GM23338 (cell line): ENCODE measurements at places on chromosomes 6 and 20.

DNA sequence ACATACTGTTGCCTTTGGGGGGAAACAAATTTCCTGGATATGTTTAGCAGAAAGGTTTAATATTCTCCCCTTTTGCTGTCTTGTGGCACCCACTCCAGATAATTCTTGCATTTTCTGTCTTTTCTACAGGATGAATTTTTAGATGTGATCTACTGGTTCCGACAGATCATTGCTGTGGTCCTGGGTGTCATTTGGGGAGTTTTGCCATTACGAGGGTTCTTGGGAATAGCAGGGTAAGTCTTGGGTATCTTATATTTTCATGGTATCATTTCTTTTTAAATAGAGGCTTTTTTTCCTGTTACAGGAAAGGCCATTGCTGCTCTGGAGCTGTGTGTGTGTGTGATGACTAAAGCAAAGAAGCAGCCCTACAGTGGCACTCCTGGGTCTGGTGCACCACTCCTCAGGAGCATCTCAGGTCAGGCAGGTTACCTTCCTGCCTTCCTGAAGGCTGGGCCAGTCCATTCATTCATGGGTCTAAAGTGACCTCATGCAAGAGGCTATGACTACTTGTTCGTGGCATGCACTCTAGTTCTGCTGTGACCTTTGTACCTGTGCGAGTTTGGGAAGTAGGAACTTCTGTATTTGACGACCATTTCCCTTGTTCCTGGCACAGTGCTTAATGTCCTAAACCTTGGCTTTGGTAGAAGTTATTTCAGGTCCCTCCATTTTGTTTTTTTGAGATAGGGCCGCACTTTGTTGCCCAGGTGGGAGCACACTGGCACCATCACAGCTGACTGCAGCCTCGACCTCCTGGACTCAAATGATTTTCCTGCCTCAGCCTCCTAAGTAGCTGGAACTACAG is 2.2 kb downstream of the RAB5IF start:
- DNase-seq, result no peak

DNA sequence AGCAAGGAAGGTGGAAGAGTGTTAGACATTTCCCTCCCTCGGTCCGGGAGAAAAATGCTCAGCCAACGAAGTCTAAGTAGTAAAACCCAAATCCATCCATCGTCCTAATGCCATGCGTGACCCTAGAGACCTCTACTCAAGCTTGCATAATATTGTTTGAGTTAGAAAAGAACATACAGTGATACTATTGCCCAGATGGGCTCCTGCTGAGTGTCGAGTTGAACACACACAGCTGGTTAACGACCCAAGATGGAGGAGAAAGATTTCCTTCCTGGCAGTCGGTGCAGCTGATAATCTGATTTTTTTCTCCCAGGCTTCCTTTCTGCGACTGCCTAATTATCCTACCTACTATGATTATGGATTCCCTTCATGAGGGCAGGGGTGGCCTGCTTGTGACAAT is 164.4 kb upstream of the KCNG1 start:
- DNase-seq, result no peak

- DNase-seq, result no peak
Observed at GRCh38 chr6:38503032-38503773, 136.5 kb downstream of the BTBD9 start.

DNA sequence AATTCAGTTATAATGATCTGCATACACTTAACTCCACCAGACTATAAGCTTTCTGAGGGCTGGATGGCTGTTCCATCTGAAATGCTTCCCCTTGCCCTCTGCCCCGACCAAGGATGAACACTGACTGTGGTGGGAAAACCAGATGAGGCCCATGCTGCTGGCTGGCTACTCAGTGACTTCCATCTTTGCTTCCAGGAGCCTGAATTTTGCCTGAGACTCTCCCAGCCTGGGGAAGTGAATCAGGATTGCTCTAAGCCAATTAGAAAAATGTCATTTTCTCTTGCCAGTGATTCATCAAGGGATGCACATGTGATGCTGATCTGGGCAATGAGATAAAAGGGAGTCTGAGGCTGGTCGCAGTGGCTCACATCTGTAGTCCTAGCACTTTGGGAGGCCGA is 1.7 kb upstream of the TOMM34 start:
- DNase-seq, result peak; percentile 20

DNA sequence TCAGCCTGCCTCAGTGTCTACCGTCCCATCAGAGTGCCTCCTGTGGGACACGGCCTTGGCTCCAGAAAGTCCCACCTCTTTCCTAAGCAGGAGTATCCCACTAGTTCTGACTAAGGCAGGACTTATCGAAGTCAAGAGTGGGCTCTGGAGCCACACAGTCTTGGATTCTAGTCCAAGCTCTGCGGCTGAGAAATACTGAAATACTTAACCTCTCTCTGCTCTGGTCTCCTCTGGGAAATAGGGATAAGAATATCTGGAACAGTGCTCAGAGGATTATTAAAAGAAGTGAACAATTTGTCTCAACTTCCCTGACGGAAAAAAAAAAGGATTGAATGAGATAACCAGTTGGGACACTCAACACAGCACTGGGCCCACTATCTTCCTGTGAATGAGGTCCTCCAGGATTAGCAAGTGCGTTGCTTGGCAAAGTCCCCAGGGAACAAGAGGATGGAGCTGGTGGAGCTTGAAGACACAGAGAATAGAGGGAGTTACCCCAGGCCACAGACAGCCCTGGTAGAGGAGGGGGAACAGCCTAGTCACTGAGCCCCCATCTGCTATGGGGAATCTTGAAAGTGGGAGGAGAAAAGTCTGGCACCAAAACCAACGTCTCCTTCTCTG is 34.6 kb upstream of the FOXP4 start:
- DNase-seq, result no peak

GRCh38 chr6:106609699-106610098 is 19.6 kb downstream of the RTN4IP1 start:
- DNase-seq, result peak; percentile 67

DNA sequence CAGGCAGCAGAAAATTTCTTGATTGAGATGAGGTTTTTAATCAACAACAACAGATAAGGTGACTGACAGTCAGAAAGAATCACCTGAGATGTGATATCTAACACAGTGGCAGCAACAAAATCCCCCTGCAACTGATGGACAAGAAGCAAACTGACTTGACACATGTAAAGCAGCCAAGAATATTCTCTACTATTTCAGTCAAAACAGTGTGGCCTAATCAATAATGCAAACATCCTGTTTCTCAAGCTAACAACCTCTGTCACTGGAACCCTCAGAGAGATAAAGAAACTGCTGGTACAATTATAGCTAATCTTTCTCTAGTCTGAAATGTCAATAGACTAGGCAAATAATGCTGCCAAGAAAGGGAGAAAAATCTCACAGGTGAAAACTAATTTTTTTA is 4.6 kb upstream of the CGA start:
- DNase-seq, result no peak

GRCh38 chr20:32432277-32432676 is 74.1 kb downstream of the ASXL1 start:
- no peak for DNase-seq

DNA sequence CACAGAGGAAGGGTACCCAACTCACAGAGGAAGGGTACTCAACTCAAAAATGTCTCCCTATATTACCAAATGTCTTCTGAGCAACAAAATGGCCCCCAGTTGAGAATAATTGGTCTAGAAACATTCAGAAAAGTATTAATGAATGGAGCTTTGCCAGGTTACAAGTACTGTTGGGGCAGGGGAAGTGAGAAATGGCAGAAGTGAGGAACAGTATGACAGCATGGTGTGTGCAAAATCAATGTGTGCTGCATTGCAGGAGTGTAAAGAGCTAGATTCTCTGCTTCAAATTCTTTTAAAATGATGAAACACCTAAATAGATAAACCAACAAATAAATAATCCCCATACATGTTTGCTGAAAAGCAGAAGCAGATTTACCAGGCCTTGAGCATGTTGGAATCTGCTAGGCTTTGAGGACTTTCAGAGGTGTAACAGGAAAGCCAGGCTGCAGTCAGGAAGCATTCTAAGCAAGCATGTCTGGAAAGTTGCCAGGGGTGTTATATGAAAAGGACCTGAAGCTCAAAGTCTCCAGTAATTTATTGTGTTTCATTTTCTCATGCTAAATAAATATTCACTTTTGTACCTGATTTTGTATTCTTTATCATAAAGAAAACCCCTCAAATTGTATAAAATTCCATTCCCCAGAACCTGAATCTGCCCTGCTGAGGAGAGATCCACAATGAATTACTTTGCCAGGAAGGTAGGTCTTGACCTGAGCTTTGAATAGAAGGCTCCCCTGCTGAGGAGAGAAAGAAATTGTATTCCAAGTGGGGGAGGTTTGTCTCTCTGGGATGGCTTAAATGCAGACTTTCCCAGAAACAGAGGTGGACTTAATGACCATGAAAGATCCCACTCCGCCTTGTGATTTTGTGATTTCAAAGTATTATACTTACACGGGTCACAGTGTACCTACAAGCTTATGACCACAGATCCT is 265.0 kb upstream of the MARCKS start:
- DNase-seq, result peak; percentile 55

DNA sequence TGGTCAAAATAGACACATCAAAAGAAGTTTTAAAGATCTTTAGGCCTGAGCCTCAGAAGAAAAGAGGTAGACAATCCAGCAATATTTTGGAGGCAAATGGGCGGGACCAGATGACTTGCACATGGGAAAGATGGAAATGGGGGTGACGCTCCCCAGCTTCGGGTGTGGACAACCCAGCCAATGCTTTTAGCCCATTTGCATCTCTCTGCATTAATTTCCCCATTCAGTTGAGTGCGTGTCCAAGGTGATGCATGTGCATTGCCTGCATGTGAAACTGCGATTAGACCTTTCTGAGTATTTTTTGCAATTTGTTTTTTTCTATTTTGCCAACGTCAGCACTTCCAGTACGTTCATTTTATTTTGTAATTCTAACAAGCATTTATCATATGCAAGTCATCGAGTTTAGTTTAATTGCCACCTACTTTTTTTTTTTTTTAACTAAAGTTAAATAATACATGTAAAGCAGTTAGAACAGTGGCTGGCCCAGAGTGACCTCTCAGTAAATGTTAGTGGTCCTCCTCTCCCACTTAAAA is 24.2 kb downstream of the PDRG1 start:
- DNase-seq, result no peak

DNA sequence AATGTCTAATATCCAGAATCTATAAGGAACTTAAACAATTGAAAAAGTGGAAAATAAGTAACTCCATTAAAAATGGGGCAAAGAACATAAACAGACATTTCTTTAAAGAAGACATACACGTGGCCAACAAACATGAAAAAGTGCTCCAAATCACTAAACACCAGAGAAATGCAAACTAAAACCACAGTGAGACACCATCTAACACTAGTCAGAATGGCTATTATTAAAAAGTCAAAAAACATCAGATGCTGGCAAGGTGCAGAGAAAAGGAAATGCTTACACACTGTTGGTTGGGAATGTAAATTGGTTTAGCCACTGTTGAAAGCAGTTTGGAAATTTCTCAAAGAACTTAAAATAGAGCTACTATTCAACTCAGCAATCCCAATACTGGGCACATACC is 169.2 kb upstream of the MANEA start:
- DNase-seq, result no peak
